NCI-H460 (cell line): ENCODE measurements at places on chromosomes 6 and 20. TPM values are rescaled to one million over a fixed set of nuclear protein-coding genes. Genes with fewer than 3 reads are reported as not detected.

DNA sequence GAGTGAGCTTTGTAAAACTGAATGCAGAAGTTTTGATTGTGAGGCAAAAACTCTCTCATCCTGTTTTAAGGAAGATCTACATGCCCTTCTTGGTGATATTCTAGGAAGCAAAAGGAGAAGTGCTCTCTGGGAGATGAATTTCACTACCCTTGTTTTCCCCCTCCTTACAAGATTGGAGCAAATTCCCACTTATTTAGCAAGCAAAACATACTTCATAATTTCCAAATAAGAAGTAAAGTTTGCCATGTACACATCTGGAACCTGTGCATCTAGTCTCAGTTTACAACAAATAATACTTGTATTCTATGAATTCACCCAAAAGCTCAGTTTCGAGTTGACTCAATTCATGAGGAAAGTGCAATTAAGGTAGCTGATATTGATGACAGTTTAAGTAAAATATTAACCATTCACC, 27.6 kb upstream of the IFNGR1 start:
- DNase-seq = no peak

- no peak for DNase-seq
Measured at GRCh38 chr6:110939429-110940200, 18.9 kb upstream of the GTF3C6 start.

TAP1 gene
- total RNA-seq = 49.3 and 49.4 TPM in 2 replicates

SLC4A11 gene
- 65.8 and 71.0 TPM in 2 replicates for total RNA-seq

CNKSR3 gene
- 6.1 and 6.3 TPM in 2 replicates for total RNA-seq
